ENCODE measurements at places on chromosomes 13 and 19.

DNA sequence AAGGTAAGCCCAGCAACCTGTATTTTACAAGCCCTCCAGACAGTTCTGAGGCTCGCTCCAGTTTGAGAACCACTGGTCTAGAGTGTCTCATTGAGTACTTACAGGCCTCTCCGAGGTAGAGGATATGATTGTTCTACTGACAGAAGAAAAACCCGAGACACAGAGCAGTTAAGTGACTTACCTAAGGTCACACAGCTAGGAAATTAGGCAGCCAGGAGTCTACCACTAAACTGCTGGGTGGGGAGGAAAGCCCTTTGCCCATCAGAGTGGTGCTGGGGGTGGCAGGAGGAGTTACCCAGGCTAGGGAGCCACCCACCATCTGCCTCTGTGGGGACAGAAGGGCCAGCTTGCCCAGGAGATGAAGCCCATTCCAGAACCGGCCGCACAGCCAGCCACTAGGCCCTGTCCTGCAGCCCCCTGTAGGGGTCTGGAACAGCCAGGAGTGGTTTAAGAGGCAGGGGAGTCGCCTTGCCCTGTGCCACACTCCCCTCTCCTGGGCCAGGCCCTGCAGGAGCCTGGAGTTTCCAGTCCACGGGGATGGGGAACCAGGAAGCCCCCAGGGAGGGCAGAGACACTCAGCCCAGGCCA is 703 bp downstream of the RASGRP4 start:
- no peak for DNase-seq

DNA sequence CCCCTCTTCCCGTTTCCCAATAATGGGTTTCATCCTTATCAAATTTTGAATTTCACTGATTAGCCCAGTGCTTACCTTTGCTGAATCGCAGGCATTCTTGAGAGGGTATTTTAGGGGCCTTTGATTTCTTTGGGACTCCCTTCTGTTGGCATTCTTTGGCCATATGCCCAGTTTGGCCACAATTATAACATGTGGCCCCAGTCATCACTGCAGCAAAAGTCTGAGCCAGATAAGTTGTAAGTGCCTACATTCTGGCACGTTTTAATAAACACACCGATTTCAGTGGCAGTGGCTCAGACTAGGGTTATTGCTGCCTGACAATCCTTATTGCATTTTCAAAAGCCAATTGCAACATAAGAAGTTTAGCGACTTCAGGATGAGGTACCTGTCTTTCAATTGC is 41.4 kb downstream of the ZNF726 start:
- DNase-seq: no peak

DNA sequence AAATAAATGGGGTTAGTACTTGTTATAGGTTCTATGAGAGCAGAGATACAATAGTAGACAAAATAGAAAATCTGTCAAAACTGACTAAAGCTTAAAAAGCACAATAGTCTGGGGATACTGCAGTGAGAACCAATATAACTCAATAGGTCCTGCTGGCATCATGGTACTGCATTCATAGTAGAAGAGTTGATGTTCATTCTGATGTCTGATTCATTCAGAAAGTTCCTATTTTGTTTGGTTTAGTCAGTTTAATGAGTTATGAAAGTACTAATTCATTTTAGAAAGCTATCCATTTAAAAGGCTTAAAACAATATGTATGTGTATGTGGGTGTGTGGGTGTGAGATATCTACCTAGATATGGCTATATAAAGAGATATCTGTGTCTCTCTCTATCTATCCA is 152.8 kb downstream of the LHFPL6 start:
- DNase-seq: no peak

DNA sequence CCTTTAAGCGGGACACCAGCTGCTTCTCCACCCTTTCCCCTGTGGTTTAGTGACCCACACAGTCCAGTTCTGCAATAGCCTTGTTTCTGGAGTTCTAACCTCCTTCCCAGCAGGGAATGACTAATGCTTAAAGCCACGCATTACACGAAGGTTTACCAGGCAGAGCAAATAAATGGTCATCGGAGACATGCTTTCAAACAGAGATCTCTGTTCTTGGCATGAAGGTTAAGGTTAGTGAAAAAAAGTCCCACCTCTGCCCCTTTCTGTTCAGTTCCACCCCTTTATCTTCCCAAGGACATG is 25.3 kb upstream of the MEDAG start:
- DNase-seq: no peak

GRCh38 chr19:46659151-46660007 is 1.6 kb downstream of the DACT3 start:
- no peak for DNase-seq

DNA sequence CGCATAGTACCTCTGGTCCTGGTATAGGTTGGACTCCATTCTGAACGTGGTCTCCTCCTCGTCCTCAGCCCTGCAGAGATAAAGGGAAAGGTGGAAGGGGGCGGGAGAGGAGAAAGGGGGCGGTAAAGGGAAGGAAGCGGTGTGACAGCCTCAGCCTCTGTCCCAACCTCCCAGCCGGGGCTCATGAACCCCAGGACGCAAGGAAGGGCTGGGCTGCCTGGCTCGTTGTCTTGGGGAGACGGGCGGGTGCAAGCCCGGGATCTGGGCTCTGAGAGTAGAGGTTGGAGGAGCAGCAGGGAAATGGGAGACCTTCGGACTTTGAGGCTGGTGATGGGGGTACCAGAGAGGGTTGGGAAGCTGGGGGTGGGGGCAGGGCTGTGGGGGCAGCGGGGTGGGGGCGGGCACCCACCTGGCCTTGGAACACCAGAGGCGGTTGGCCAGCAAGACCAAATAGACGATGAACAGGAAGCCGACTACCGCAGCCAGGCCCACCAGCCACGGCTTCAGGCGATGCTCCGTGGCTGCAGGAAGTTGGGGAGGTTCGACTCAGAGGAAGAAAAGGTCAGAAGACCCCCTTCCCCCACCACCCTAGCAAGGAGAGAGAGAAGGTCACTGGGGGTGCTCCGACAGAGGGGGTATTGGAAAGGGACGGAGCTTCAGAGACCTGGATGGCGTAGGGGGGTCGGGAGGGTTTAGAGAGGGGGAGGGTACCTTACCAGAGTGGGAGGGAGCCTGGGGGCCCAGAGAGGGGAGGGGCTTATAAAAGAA is 1.7 kb downstream of the SMIM24 start:
- DNase-seq: no peak

GRCh38 chr19:18293642-18294466 is 12.4 kb upstream of the JUND start:
- no peak for DNase-seq

DNA sequence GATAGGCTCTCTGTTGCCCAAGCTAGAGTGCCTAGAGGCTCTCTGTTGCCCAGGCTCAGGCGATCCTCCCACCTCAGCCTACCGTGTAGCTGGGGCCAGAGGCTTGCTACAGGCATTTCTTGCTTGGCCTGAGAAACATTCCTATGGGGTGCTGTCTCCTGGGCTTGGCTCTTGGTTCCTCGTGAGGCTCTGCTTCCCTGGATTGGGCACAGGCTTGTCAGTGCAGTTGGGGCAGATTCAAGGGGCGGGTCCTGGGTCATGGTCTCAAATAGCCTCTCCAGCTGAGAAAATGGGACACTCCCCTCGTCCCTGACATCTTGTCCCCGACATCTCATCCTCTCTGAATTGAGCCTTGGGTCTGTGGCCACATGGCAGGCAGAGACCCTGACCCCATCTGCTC is 4.9 kb downstream of the TSSK6 start:
- DNase-seq: no peak

GRCh38 chr19:49421039-49421877 is 2.0 kb downstream of the PTH2 start:
- no peak for DNase-seq

GRCh38 chr13:99546878-99547277 is 45.6 kb downstream of the TM9SF2 start:
- DNase-seq: no peak
